ENCODE measurements at places on chromosomes 3 and 15. TPM values are rescaled to one million over a fixed set of nuclear protein-coding genes. Genes with fewer than 3 reads are reported as not detected.

- no peak for DNase-seq
These were observed 2.0 kb downstream of the CIB2 start for GRCh38 chr15:78129077-78129750.

GRCh38 chr3:139560411-139560810 is 20.9 kb upstream of the RBP1 start:
- DNase-seq = no peak

DNA sequence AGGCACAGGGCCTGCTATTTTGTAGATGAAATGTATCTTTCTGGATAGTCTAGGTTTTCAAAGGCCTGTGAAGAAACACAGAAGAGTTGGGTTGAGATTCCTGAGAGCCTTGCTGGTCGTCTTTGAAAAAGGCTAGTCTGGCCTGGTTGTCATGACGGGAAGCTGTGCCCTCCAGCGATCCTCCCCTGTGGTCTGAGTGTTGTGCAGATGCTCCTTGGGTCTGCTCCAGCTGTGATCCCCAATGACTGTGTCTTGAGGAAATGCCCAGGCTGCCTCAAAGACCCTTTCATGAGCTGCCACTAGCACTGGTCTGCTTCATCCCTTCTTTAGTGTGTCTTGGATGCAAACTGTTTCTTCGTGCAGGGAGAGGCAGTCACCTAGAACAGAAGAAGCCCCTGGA is 111.0 kb upstream of the SYNPR start:
- no peak for DNase-seq

- DNase-seq = no peak
These were observed 593 bp downstream of the TMOD2 start for GRCh38 chr15:51751697-51752683.

RNU5B-1 gene
- total RNA-seq = not detected

ITPKA gene
- total RNA-seq = not detected

CA12 gene
- total RNA-seq = 0.22 TPM

ABI3BP gene
- 129 TPM for total RNA-seq

CCRL2 gene
- total RNA-seq = 1.3 TPM
